ENCODE measurements at places on chromosomes 2 and 18.

DNA sequence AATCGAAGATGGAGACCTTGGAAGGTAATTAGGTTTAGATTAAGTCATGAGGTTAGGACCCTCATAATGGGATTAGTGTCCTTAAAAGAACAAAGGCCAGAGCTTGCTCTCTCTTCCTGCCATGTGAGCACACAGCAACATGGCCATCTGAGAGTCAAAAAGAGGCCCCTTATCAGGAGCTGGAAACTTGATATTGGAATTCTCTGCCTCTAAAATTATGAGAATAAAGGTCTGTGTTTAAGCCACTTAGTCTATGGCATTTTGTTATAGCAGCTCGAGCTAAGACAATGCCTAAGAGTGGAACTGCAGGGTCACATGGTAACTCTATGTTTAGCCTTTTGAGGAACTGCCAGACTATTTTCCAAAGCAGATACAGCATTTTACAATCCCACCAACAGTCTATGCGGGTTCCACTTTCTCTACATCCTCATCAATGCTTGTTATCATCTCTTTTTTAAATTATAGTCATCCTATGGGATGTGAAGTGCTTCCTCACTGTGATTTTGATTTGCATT, 42.4 kb downstream of the THADA start:
- DNase-seq, result peak; percentile 30

GRCh38 chr2:42117923-42118753, 51.0 kb upstream of the EML4 start:
- DNase-seq, result peak; percentile 92

GRCh38 chr18:10440884-10441283, 13.6 kb upstream of the APCDD1 start:
- no peak for DNase-seq

- DNase-seq, result no peak
Observed at GRCh38 chr2:239326831-239327535, 73.8 kb downstream of the HDAC4 start.

GRCh38 chr2:39119732-39120520, 925 bp downstream of the SOS1 start:
- peak; percentile 79 for DNase-seq

DNA sequence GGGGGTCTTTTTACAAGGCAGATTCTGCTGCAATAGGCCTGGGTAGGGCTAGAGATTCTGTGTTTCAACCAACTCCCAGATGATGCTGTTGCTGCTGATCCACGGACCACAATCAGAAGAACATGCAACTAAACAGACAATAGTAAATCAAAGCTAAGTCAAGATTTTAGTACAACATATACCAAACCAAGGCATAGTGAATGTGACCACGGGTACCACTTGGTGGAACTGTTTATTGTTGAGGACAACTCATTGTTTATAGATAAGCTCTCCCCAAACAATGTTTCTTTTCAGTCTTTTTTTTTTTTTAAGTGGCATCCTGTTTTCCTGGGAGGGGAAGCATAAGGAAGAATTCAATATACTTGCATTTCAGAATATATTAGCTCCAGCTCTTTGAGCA, 36.0 kb upstream of the DARS1 start:
- no peak for DNase-seq

DNA sequence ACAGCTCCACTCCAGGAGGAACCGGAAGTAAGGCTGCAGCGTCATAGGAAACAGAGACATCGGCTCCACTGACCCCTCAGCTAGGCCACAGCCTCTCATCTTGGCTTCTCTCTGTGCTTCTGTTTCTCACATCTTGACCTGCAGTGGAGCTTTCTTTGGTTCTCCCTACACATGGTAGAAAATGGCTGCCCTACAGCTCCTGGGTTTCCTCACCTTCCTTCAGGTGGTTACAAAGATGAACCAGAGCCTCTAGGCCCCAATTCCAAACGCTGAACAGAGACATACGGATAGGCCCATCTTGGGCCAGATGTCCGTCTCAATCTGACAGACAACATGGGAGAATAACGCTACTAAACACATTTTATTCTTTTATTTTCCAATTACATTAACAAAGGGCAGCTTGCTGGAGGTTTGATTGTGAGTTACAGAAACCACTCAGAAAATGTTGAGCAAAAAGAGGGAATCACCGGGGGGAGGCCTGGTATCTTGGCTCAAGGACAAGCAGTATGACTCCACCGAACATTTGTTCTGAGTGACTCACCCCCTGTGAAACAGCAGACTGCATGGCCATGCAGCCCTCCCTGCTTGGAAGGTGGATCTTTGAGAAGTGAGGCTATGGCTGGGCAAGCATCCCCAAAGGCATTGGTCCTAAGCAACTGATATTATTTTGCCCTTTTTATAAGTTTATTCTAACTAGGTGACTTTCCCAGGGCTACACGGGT, 303.5 kb downstream of the CDCA7 start:
- no peak for DNase-seq

- no peak for DNase-seq
Observed at GRCh38 chr2:135373702-135374101, 157.3 kb downstream of the ZRANB3 start.

GRCh38 chr18:76720683-76721082, 101.7 kb upstream of the ZNF236 start:
- peak; percentile 46 for DNase-seq

DNA sequence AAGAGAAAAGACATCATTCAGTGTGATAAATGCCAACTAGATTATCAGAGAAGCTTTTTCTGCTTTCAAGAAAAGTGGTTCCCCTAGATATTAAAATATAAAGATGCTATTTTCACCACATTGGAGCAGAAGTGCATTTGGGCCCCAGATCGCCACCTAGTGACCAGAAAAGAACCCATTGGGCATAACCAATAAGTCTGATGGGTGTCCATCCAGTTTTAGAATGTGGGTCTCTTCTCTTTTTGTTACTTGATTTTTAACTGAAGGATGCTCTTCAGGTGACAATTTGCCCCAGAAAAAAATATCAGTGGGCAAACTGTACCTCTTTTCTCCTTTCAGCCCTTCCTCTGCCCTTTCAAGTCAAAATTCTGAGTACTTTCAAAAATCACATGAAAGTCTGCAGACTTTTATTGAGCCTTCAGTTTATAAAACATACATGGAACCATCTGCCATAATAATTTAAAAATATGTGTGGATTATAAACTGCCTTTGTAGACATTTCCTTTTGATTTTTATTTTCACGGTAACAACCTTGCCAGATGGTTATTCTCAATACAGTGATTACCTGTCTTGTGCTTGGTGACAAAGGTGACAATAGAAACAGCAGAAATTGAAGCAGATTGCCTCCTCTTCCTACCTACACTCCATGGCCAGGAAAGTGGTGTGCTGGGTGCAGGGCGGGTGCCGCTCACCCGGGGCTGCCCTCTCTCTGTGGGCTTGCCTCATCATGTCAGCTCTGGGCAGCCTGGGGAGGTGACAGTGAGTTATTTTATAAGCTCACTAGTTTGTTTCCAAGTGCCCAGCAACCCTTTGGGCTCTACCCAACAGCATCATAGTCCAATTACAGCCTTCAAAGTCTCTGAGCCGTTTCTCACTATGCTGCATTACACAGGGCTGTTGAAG, 124.5 kb downstream of the DCDC2C start:
- DNase-seq, result peak; percentile 42

DNA sequence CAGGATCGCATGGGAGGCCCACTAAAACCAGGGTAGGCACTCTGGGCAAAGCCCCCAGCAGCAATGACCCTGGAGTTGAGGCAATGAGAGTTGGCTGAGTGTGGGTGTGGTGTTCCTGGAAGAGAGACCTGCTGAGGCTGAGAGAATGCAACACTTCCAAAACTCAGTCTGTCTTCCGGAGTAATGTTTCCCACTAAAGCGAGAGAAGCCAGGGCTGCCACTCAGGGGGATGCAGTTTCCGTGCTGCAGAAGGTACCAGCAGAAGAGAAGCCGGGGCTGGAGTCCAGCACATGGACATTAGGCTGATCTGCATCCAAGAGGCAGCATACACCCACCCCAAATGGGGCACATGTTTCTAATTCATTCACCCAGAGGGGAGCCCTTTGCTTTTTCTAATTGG, 127.2 kb upstream of the ARHGAP28 start:
- no peak for DNase-seq

- peak; percentile 92 for DNase-seq
Observed at GRCh38 chr2:218744615-218745014, 34.0 kb downstream of the TTLL4 start.

DNA sequence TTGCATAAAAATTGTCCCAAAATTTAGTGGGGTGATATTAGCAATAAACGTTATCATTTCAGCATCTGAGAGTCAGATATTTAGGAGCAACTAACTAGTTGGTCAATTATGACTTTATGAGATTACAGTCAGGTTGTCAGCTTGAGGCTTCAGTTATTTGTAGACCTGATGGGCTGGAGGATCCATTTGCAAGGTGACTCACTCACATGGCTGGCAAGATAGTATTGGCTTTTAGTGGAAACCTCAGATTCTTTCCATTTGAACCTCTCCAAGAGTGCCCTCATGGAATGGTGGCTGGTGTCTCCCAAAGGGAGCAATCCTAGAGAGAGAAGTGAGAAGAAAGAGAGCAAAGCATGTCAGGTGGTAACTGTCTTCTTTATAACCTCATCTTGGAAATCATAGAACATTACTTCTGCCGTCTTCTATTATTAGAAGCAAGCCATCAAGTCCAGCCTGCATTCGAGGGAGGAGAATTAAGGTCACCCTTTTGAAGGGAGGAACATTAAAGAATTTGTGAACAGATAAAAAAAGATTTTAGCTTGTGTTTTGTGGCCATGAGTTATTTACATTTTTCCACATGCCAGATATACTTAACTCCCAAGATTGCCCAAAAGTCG, 92.5 kb downstream of the HAUS1 start:
- no peak for DNase-seq

DNA sequence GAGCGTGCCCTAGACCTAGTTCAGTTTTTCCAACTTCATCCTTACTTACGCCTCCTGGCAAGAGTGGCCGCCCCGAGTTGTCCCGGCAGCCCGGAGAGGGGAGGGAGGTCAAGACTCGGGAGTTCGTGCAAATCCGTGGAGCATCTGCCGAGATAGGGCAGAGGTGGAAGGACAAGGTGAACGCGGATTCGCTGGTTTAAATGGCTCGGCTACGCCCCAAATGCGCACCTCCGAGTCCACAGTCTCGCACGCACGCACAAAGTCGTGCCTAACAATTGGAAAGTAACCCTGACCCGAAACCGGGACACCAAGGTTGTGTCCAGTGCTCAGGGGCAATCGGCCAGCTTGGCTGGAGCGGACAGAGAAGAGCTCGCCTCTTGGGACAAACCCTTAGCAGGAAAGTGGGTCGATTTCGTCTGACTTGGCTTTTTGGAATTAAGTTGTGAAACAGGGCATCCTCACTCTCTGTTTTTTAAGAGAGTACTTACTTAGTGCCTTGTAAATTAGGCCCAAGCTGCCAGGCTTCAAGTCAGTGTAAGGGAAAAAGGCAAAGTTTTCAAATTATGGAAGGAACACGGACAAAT, 726 bp upstream of the SS18 start:
- peak; percentile 58 for DNase-seq

DNA sequence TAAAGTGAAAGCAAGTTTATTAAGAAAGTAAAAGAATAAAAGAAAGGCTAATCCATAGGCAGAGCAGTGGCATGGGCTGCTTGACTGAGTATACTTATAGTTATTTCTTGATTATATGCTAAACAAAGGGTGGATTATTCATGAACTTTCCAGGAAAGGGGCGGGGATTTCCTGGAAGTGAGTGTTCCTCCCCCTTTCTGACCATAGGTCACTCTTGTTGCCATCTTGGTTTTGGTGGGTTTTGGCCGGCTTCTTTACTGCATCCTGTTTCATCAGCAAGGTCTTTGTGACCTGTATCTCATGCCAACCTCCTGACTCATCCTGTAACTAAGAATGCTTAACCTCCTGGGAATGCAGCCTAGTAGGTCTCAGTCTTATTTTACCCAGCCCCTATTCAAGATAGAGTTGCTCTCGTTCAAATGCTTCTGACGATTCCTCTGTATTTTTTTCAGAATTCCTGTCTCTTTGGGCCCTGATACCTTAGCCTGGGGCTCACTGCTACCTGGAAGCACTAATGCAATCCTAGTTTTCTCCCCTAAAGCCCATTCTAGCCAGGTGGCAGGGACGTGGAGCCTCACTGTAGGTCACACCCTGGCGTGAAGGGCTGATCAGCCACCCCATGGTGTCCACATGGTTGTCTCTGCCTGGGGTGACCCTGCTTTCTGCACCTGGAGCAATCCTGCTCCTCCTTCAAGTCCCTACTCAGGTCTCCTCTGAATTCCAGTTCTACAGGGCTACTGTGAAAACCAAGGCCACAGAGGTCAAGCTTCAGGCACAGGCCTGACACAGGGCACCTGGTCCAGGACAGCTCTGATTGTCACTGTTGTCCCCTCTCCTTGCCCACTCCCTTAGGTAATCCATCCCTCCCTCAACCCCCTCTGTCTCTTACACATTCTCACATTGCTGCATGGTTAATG, 6.0 kb upstream of the SLC35F6 start:
- peak; percentile 44 for DNase-seq

DNA sequence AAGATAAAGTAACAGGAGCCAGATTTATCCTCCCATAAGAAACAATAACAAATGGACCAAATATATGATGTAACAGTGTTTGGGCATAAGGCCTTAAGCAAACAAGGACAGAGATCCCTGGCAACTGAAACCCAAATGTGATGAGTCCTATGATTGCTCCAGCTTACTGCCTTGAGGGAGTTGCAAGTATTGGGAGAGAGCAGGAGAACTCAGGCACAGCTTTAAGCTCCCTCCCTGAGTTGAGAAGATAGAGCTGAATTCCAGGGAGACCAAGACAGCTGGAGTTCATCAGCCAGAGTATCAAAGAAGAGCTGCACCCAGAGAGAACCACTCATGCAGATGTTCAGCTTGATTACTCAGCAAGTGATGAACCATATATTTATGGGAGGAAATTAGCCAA, 814.5 kb upstream of the RAB6C start:
- DNase-seq, result no peak

DNA sequence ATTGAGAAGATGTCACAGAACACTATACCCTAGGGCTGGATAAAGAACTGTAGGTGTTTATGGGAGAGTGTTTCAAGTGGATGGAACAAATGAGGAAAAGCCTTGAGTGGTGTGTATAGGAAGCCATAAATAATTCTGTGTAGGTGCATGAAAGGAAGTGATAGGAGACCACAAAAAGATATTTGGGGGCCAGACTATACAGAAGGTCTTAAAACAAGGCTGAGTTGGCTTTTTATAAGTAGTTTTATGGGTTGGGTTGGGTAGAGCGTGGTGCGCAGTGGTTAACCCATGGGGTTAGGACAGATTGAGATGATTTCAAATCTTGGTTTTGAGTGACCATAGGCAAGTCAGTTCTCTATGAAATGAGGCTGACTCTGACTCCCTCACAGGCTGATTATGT, 110.5 kb downstream of the PKP4 start:
- DNase-seq, result no peak

- no peak for DNase-seq
Observed at GRCh38 chr2:151543876-151544275, 134.2 kb downstream of the RIF1 start.

- no peak for DNase-seq
Observed at GRCh38 chr2:39708003-39708402, 42.3 kb downstream of the TMEM178A start.

- no peak for DNase-seq
Observed at GRCh38 chr18:44668270-44668975, 12.3 kb upstream of the SETBP1 start.

DNA sequence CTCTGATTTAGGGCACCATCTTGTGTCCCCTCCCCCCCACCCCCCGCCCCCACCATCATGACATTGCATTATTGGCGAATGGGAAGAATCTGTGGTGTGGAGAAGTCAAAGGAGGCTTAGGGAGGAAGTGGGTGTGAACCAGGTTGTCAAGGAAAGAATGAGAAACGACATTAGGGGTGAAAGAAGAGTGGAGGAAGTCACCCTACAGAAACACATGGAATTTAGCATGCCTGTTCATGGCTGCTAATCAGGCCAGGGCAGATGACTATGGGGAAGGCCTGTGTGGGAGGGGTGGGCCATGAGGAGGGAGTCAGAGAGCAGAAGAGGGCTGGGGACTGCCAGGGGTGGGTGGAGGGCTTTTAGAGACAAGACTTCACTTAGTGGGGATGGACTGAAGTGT, 81.6 kb downstream of the AOX1 start:
- DNase-seq, result no peak

Measured in suppressor macrophage treated with lipopolysaccharide for 4 hours (primary cell).